Activated CD8-positive, alpha-beta memory T cell treated with anti-CD3 and anti-CD28 coated beads, Interleukin-2, amount 50 U/mL, for 48 hours (primary cell): ENCODE measurements at places on chromosomes 6 and 20.

- no peak for DNase-seq
Measured at GRCh38 chr6:160398674-160399271, 50.6 kb downstream of the SLC22A3 start.

GRCh38 chr6:154236646-154237301 lies 119.8 kb downstream of the IPCEF1 start:
- DNase-seq: no peak

DNA sequence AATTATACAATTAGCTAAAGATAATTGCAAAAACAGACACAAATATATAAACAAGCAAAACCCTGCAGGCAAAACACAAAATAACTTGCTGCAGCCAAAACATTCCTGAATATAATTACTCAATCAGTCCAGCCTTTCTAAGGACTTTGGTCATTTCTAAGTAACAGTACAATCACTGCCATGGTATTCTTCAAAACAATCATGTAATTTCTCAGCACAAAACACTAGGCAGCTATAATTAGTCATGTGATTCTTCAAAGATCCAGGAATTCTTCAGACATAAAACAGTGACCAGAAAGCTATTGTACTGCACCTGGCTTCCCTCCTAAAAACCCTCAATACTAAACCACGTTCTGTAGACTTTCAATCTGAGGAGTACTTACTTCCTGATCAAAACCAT lies 881.1 kb downstream of the EPHA7 start:
- no peak for DNase-seq

GRCh38 chr6:72420409-72420808 lies 201.5 kb upstream of the KCNQ5 start:
- DNase-seq: no peak

DNA sequence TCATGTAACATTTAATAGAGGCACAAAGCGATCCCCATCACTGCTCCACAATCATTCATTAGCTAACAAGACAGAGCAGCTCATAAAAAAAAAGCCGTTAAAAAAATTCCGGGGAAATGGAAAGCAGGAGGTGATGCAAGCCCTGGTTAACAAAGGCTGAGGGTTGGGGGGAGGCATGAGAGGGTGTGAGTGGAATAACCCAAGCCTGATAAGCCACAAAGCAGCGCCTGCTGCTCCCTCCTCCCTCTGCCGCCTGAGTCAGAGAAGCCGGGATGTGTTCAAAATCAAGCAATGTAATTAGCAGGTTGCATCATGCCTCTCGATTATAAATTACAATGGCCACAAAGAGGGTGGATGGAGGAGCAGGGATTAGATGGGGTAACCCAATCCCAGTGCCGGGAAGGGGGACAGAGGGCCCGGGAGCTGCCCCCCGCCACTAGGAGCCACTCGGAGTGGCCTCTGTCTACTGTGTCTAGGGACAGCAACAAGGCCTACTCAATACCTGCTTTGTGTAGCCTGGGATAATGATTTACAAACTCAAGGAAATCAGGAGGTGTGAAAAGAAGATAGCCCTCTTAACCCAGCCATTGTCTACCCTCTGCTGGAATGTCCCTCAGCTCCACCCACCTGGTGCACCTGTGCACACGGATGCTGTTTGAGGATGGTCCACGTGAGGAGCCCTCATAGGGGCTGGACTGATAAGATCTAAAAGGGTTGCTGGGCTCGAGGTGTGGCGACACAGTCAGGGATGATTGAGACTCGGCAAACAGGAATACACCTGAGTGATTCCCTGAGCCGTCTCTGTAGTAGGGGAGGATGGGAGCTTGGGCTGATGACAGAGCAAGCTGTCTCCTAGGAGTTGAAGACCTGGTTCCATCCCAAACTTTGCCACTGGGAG lies 156.9 kb downstream of the VEGFA start:
- no peak for DNase-seq

DNA sequence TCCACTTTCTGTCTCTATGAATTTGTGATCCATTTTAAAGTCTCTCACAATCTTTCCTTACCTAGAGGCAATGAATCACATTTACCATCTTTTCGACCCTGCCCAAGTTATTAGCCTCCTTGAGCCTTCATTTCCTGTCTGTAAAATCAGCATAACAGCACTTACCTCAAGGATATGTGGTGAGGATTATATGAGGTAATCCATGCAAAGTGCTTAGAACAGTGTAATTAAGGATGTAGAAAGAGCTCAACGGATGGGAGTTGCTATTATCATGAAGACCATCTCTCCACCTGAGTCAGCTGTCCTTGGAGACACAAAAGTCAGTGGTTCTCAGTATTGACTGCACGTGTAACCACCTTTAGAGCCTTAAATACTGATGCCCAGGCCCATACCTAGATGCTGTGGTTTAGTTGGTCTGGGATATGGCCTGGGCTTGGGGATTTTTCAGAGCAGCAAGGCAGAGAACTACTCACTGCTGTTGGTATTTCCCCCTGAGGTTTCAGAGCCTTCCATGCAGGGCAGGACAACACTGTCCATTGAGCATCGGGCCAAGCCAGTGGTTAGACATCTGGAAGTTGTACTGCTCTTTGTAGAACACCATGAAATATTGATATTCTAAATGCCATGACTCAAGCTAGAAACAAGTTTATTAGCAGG lies 55.8 kb downstream of the LYRM2 start:
- no peak for DNase-seq
